Inflammatory macrophage (primary cell): ENCODE measurements at places on chromosomes 12 and 14.

DNA sequence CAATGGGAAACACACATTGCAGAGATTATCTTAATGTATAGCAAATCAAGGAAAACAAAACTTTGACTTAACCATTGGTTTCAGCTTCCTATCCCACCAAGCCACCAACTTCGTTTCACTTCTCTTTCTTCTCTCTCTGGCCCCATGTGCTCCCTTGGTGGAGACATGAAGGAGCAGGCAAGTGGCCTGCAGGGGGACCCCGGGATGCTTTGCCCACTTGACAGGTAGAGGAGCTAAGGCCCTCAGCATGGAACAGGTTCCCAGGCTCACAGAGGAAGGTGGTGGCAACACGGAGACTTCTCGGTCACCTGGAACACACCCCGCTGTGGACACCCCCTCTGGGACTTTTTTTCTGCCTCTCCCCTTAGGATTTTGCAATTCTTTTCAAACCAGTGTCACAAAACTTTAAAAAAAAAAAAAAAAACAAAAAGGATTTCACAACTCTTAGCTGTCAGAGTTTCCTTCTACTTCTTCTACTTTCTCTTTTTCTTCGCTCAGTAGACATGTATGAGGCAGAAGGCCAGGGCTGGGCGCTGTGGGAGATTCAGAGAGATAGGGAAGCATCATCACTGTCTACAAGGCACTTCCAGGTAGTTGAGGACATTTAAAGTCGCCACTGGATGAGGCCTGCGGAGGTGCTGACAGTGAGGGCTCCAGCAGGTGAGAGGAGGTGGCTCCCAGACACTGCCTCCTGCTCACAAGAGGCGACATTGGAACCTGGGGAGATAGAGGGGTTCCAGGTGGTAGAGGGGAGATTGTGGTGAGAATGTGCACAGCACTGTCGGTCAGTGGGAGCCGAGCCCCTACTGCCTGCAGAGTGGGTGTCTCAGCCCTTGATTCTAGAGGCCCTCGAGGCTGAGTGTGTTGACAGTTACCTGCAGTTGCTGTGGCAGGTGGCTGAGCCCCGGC, 119.6 kb downstream of the GCH1 start:
- peak; percentile 54 for DNase-seq

DNA sequence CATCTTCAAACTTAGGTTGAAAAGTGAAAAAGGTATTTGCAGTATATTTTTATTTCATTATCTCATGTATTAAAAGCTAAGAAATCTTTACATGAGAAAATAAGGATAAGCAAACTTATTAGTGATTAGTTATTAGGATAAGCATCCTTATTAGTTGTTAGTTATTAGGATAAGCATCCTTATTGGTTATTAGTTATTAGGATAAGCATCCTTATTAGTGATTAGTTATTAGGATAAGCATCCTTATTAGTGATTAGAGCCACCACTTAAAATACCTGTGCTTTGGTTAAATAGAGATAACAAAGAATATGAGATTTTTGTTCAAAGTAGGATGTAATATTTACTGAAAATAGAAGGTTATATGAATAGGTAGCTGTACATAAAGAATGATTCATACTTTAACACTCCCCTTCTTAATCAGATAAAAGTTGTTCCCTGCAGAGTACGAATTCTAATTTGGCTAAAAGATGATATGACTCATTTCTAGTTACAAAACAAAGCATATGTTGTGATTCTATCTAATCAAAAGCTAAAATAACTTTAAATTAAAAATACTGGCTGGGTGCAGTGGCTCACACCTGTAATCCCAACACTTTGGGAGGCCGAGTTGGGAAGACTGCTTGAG, 56.4 kb downstream of the KDM5A start:
- no peak for DNase-seq

- DNase-seq, result no peak
Measured at GRCh38 chr14:60815371-60815770, 80.8 kb downstream of the MNAT1 start.

- no peak for DNase-seq
Measured at GRCh38 chr14:49480053-49480760, 106.0 kb downstream of the RPS29 start.

- DNase-seq, result no peak
Measured at GRCh38 chr12:3905664-3906063, 32.5 kb upstream of the PARP11 start.

DNA sequence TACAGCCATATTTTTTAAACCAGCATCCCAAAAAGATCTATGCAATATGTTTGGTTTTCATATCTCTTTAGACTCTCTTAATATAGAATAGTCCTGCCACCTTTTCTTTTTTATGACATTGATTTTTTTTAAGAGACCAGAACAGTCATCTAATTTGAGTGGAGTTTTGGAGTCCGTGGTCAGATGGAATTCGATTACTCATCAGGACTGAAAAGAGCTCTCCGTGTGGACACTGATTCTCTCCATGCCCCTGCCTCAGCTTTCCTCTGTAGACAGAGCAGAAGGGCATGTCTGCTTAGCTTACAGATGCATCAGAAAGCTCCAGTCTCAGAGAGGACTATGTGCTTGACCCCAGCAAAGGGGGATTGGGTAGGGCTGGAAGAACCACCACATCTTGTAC, 27.8 kb downstream of the SMCO2 start:
- no peak for DNase-seq

DNA sequence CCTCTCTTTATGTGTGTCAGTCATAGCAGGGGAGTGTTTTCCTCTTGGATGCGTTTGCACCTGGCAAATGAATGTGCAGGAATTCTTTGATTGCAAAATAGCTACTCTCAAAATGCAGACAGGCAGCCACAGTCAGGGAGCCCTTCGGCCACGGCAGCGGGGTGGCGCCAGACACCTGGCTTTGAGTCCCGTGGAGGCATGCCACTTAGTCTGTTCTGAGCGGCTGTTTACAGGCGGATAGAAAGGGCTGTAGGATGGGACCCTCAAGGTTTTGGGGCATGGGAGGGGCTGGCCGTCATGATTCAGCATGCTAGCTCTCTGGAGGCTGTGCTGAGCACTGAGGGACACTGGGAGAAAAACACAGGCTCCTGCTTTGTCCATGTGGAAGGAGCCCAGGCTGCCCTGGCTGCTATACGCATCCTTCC, 117.1 kb downstream of the SLC25A47 start:
- no peak for DNase-seq
